ENCODE measurements at places on chromosomes 13 and 19.
A peak's percentile ranks its signal among the peaks of the same experiment; 100 is the strongest.

DNA sequence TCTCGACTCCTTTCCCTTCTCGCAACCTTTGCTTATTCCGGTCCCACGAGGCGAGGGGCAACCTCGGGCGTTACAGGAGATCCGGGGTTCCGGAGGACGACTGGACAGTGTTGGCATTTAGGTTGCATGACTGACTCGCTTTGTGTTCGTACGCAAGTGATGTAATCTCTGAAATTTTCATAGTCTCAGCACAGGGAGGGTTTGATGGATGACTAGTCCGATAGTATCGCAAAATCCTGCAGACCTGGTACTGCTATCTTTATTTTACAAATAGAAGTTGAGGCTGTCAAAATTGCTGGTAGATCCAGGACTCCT is 342 bp downstream of the DDX49 start:
- DNase-seq = no peak

DNA sequence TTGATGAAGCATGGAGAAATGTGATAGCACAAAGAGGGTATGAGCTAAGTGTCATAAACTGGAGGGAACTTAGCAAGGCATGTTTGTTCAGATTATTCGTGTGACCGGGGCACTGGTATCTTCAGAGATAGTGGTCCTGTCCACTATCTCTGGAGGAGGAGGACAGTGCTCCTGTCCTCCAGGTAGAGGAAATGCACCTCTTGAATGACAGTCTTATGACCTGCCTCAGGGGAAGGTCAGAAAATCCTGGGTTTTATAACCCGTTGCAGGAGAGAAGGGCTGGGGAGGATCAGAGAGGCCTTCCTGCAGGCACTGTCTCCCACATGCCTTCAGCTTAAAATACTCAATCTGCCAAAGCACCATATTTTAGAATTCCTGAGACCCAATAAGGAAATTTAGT is 213.5 kb upstream of the UBL3 start:
- no peak for DNase-seq

DNA sequence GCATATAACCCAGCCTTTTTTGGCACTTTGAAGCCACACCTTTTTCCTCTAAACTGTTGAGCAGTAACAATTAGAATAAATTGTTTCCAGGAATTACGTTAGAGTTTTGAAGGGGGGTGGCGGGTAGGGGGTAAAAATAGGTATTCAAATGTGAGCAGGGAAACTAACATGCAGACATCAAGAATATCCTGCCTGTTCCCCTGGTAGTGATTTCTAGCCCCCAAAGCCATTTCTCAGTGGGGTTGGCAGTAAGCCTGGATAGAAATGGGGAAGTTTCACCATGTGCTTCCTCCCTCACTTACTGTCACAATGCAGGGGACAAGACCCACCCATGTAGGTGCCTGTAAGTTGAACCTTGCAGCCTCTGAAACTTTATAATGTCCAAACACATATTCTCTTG is 3.8 kb downstream of the DOCK9 start:
- no peak for DNase-seq

- DNase-seq = no peak
Measured at GRCh38 chr13:24355103-24355502, 45.7 kb downstream of the C1QTNF9 start.

DNA sequence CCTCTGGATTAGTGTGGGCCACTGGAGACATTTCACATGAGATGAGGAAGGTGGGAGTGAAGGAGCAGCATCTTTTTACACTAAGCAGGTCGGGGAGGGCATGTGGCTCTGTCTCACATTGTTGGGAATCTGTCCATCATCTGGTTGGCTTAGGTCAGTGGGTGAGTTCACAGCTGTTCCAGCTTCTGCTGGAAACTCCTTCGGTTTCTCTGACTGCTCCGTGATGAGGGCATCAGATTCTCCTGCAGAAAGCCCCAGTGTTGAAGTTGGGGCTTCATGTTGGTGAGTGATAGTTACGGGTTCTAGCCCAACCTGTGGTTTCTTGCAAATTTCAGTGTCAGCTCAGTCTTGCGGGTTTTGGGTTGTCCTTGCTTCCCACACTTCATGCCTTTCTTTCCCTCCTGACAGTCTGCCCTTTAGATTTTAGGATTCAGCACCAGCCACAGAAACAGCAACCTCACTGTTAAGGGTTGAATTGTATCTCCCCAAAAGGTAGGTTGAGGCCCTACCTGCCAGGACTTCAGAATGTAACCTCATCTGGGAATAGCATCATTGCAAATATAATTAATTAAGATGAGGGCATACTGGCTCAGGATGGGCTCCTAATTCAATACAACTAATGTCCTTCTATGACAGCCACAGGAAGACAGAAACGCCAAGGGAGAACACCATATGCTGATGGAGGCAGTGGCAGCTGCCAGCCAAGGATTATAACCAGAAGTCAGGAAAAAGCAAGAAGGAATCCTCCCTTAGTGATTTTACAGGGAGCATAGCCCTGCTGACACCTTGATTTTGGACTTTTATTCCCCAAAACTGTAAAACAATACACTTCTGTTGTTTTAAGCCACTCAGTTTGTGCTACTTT is 7.6 kb upstream of the ALOX5AP start:
- DNase-seq = no peak

GRCh38 chr19:29724102-29724641 is 9.1 kb upstream of the C19orf12 start:
- peak; percentile 13 for DNase-seq
